ENCODE measurements at places on chromosomes 7 and 10.

DNA sequence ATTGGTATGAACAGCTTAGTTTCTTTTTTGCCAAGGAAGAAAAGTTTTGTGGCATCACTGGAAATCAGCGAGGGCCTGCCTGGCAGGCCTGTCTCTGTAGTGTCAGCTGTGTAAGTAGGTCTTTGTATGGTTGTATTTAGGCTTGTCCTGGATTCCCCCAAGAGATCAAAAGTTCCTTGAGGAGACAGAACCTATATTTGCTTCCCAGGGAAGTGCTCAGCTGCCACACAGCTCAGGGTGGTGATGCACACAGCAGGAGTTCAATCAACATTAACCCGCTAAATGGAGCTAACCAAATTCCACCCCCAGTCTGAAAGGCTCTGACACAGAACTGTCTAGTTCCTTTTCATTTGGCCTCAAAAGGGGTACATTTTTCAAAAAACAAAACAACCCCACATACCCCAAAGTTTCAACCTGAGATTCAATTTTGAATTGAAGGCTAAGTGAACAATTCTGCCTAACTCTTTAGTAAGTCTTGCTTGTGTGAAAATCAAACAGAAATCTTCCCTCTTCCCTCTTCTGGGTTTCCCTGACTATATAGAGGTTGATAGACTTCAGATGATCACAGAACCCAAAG is 124.4 kb downstream of the CLEC2L start:
- DNase-seq: no peak

- DNase-seq: no peak
Observed at GRCh38 chr10:121593281-121594075, 4.8 kb downstream of the FGFR2 start.

DNA sequence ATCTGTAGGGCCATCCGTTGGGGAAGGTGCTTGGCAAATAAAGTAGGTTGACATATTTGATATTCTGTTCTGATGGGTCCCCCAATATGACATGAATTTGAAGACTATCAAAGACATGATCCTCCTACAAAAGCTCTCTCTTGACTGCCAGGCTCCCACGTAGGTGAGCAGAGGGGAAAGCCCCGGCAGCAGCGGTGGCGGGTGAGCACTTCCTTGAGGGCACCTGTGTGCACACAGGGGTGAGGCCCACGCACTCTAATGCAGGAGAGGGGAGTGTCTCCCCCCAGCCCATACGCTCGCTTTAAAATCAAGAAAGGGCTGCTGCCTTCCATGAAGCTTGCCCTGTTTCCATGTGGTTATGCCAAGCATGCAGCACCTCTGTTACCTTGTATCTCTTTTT is 100.4 kb downstream of the TAX1BP1 start:
- no peak for DNase-seq

DNA sequence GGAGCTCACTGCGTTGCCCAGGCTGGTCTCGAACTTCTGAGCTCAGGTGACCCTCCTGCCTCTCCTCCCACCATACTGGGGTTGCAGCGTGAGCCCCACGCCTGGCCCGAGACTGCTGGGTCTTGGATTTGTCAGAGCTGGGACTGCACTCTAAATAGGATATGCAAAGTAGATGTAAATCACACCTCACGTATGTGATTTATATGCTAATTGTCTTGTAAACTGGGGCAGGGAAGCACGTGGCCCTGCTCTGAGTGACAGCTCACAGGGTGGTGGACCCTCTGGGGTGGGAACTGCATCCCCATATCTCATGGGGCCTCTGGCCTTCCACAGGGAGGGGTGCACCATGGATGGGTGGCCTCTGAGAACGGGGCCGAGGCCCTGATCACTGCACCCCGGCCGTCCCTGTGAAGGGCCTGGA is 34.1 kb downstream of the GET4 start:
- no peak for DNase-seq

DNA sequence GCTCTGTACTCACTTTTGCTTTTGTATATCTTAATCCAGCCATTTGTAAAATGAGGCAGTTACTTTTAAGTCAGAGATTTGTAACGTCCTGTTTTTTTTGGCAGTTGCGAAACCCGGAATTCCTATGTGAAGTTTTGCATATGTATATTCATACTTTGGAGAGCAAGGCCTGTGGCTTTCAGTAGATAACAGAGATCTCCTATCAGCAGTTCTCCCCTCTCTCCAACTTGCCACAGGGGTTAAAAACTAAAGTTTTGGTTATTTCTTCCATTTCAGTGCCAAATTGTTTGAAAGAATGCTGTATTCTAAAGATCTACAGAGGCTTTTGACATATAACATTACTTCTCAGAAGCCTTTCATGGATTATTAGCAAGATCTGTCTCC is 102.4 kb downstream of the EXOC4 start:
- no peak for DNase-seq

DNA sequence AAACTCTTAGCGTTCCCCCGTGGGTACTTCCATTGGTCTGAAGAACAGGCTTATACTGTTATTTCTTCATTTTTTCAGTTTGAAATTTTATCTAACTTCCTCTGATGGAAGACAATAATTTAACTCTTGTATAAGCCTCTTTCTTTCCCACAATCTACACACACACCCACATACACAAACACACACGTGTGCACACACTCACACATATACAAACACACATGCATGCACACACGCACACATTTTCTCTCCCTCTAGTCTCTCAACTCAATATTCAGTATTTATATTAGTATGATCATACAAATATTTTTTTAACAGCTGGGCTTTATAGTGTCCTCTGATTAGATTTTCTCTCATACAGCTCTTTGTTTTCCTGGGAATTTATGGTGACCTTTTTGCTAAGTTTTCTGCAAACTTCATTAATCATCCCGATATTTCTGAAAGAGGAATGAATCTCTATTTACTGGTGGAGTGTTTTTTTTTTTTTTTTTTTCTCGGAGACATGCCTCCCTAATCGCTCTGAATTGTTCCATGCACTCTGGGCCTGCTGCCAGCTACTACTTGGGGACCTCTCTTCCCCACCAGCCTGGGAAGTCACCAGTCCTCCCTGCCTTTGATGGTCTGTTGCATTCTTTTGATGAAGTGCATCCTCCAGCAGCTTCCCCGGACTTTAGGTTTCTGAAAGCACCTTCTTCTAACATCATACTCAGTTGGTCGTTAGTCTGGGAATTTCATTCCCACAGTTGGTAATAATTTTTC is 75.5 kb downstream of the ZNF777 start:
- no peak for DNase-seq

DNA sequence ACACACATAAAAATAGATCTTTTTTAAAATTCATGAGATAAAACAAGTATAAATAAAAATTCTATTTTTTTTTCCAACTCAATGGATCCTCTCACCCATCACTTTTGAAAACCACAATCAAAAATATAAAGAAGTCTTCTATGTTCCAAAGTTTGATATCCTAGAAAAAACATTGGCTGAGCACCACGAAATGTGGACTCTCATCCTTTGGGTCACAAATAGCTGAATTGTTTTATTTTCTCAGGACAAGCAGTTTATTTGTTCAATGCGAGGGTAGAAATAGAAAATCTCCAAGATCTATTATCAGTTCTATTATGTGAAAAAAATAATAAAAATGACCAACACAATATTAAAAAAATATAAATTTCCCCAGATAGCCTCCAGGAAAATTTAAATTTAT is 310.5 kb upstream of the DGKB start:
- no peak for DNase-seq

DNA sequence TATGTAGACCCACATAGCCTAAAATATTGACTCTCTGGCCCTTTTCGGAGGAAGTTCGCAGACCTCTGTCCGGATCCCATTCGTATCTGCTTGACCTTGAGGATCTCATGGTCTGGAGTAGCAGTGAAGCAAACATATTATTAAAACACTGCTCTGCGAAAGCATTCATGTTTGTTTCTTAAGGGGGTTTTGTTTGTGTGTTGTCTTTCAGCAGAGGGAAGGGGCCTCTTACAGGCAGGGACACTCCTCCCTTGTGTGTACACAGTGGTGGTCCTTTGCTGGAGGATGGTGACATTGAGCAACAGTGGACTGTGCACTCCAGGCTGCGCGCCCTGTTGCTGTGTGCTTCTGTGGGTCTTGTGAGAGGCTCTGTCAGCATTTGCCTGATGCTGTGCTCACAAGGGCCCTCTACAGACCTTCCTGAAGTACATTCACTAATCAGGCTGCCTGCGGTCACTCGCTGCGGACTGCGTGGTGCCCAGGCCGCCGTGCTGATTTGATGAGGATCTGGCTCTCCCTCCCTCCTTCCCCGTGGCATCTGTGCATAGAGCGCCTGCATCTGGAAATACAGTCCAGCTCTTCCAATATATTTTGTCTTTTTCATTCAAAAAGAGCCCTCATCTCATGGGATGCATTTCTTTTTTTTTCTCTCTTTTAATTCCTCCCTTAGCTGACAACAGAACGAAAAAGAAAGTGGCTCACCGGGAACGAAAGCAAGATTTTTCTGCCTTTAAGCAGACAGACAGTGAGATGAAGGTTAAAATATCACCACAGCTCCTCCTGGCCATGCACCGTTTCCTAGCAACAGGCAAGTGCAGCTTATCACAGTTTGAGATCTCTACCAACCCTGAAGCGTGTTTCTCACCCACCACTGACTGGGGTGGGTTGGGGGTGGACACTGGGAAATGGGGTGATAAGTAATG is 135.8 kb downstream of the CNNM2 start:
- DNase-seq: no peak

DNA sequence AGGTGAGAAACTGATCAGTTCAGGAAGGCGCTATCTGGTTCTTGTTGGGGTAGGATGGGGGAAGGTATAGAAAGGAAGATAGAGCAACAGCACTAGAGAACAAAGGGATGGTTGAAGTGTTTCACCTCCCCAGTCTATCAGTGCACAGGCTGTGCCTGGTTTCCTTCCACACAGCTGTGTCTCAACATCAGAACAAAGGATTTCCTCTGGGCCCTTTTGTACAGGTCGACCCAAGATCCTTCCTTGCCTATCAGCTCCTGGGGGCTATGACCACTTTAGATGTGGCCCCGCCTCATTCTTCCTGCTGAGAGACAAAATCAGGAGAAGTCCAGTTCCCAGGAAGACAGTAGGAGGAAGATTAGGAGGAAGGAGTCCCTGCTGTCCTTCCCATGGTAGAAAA is 65.6 kb downstream of the NAMPT start:
- DNase-seq: no peak

- no peak for DNase-seq
Observed at GRCh38 chr7:138889582-138890498, 91.3 kb downstream of the KIAA1549 start.

DNA sequence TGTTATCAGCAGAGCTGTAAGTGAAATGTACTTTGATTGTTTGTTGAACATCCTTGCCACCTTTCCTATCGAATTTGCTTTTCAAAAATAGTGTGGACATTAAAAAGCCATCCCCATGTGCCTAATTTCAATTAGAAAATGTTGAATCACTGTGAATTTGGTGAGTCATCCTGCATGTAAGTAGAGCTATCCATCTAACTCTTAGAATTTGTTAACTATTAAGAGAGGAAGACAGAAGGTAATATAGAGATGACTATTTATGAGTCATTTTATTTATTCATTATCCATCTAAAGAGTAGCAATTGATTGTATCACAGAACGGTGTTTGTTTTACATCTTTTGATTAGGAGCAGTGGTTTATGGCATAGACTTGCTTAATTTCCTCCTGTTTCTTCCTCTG is 154.7 kb downstream of the MGMT start:
- no peak for DNase-seq

DNA sequence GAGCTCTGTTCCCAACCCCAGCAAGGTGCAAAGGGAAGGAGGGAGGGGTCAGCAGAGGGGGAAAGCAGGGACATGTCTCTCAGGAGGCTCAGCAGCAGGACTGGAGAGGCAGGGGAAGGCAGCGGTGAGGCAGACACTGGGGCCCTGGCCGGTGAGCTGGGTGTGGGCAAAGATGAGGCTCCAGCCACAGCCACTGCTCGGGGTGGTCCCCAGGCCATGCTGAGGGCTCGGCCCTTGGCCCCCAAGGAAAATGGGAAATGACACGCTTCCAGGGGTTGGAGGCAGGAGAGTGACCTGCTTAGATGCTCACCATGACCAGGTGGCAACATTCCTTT is 35.4 kb upstream of the CHST15 start:
- DNase-seq: no peak

- DNase-seq: no peak
Observed at GRCh38 chr10:120508393-120508792, 51.4 kb downstream of the PLPP4 start.

DNA sequence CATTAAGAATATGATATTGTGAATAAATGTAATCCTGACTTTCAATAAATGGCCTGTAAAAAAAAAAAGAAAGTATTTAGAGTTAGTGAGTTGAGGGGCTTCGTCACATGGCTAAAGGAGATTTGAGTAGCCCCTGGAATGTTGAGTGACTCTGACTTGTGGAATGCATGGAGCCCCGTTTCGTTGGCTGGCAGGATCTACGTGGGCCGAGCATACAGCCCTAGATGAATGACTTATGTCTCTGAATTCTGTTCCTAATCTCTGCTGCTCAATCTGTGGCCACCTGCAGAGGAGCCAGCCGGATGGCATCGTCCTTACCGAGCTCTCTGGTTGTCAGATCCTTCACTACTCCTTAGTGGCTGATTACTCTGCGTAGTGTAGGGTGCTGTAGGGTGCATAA is 155.7 kb downstream of the MGMT start:
- DNase-seq: no peak

- no peak for DNase-seq
Observed at GRCh38 chr7:26480156-26480555, 188.5 kb downstream of the SNX10 start.

GRCh38 chr10:9898633-9899395 is 1118.9 kb upstream of the CELF2 start:
- DNase-seq: no peak

DNA sequence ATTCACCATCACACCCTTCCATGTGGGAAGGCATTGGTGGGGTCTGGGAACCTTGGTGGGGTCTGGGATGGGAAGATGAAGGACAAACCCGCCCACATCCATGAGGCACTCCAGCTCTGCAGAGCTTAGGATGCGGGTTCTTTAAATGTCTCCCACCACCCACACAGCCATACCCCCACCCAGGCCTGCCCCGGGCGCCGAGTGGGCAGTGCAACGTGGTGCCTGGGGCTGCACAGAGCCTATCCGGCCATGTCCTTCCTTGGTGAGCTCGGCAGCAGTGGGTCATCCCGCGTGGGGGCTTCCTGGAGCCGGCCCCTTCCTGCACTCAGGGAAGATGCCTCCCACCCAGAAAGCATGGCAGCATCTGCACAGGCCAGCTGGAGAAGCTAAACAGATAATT is 163.5 kb upstream of the TCERG1L start:
- DNase-seq: no peak

DNA sequence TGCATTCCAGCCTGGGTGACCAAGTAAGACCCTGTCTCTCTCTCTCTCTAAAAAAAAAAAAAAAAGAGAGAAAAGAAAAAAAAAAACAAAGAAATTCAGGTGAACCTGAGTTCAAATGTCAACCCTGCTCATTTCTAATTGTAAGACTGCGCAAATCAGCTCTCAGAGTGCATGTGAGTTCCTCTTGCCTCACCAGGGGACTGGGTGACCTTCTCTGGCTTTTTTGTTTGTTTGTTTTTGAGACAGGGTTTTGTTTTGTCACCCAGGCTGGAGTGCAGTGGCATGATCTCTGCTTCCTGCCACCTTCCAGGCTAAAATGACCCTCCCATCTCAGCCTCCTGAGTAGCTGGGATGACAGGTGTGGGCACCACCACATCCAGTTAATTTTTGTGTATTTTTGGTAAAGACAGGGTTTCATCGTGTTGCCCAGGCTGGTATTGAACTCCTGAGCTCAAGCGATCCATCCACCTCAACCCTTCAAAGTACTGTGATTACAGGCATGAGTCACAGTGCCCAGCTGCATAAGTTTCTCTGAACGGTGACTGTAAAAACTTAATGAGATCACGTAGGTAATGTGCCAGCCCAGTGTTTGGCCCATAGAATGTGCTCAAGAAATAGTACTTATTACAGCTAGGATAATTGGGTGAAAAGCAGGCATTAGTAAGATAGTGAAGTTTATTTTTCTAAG is 45.3 kb upstream of the BAMBI start:
- no peak for DNase-seq

GRCh38 chr7:70771451-70771850 is 360.5 kb upstream of the GALNT17 start:
- DNase-seq: no peak

Data from cerebellar nuclear complex (tissue), 1 donor.